ENCODE measurements at places on chromosomes 6 and 20.

DNA sequence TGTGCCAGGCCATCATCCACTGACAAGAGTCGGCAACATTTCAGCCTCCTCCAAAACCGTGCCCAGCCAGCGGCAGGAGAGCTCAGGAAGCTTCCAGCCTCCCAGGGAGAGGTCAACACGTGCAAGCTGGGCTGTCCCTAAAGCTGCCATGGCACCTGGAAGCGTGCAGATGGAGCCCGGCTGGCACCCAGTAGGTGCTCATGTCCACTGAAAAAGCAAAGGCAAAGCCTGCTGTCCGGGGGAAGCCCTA, 14.4 kb upstream of the TLDC2 start:
- DNase-seq, result no peak

DNA sequence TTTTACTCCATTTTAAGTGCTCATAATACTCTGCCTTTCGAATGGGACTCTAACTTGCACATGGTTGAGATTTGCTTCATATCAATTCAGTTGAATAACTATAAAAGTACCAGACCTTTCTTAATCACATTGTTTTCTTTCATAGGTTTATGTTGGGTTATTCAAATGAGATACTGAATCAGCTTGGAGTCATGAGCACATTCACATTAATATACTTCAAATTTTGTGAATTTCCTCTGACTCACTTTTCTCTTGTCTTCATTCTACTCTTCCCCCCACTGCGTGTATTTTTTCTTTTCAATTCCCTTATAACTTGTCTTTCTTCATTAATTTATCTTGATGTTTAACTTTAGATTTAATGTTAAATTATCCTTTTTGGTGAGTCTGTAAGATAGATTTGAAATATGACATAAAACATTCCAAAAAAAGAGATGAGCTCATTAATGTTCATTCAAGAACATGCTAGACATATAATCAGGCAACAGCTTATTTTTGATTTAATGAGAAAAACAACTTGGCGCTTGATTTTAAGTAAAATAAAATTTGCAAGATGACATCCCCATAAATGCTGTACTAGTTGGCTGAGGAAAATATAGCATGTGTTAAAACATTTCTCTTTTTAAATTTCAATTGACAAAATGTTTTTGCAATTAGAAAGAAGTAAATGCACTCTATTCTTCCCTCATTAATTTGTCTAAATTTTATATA, 736.0 kb downstream of the CD109 start:
- DNase-seq, result no peak

DNA sequence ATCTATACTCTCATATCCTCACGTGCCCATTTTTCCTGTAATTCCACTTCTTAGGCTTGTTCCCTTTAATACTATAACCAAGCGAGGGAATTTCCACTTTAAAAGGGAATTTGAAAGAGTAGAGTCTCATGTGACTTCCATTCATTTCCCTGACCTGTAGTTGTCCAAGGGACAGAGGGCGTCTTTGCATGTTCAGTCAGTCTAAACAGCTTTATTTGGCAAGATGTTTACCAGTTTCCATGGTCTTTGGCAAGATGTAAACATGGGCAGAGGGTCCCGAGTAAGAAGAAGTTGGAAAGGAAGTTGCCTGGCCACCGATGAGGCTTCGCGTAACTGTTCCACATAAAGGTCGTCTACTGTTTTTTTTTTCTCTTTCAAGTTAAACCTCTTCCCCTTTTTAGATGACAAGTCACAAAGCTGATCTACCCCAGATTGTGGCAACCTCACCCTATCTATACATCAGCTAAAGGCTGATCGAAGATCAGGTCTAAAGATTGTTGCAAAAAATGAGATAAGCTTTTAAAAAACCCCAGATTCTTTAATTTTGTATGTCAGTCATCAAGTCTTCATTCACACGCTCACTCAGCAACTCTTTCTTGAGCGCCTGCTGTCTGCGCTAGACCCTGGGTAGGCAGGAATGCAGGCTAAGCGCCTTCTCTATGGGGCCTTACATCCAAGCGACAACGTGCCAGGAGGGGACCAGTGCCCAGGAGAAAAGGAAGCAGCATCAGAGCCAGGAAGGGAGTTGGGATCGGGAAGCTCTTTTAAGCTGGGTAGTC, 31.7 kb upstream of the CCR6 start:
- DNase-seq, result no peak

DNA sequence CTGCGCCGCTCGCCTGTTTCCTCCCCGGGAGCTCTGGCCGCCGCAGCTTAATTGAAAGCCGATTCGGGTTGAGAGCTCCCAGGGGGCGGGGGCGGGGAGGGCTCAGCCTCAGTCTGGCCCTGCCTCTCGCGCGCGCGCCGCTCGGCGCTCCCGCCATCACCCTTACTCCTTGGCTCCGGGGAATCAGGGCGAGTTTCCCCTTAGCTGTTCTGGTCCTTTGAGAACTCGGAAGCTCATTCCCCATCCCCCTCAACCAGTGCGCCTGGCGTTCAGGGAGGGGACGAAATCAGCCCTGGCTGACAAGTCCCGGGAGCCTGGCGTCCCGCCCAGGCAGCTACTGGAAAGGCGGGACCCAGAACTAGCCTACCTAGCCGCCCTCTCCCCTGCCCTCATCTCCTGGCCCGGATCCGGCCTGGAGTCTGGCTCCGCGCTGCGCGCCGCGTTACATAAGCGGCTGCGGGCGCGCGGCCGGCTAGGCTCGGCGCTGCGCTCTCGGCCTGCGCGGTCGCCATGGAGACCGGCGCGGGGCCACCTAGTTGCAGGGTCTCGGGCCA, 2.8 kb downstream of the SLC12A5 start:
- no peak for DNase-seq

GRCh38 chr6:147712841-147713240, 204.4 kb downstream of the SAMD5 start:
- no peak for DNase-seq

GRCh38 chr6:64280569-64280968, 645.0 kb downstream of the PHF3 start:
- no peak for DNase-seq

GRCh38 chr20:58473453-58474425, 41.5 kb downstream of the APCDD1L start:
- DNase-seq, result no peak

All from cortex of kidney (tissue), 1 donor.